ENCODE measurements at places on chromosomes 7 and 10. TPM values are rescaled to one million over a fixed set of nuclear protein-coding genes. Genes with fewer than 3 reads are reported as not detected.

MYH16 gene
- total RNA-seq = not detected

CFTR gene
- total RNA-seq = 2.0 TPM

ANLN gene
- total RNA-seq = 66.0 TPM

NKX6-2 gene
- total RNA-seq = not detected

AGAP4 gene
- 17.8 TPM for total RNA-seq

ASB15 gene
- total RNA-seq = 0.11 TPM

RBP3 gene
- not detected for total RNA-seq

TBXAS1 gene
- 8.6 TPM for total RNA-seq

PTPRN2 gene
- total RNA-seq = 2.8 TPM
